ENCODE measurements at places on chromosomes 16 and 17. TPM values are rescaled to one million over a fixed set of nuclear protein-coding genes. Genes with fewer than 3 reads are reported as not detected.

- DNase-seq: no peak
Measured at GRCh38 chr17:49555495-49556222, 20.0 kb upstream of the NXPH3 start.

The KRT32 gene
- total RNA-seq: not detected

The SLC6A2 gene
- not detected for total RNA-seq

The GDPD3 gene
- 5.8 TPM for total RNA-seq

DNA sequence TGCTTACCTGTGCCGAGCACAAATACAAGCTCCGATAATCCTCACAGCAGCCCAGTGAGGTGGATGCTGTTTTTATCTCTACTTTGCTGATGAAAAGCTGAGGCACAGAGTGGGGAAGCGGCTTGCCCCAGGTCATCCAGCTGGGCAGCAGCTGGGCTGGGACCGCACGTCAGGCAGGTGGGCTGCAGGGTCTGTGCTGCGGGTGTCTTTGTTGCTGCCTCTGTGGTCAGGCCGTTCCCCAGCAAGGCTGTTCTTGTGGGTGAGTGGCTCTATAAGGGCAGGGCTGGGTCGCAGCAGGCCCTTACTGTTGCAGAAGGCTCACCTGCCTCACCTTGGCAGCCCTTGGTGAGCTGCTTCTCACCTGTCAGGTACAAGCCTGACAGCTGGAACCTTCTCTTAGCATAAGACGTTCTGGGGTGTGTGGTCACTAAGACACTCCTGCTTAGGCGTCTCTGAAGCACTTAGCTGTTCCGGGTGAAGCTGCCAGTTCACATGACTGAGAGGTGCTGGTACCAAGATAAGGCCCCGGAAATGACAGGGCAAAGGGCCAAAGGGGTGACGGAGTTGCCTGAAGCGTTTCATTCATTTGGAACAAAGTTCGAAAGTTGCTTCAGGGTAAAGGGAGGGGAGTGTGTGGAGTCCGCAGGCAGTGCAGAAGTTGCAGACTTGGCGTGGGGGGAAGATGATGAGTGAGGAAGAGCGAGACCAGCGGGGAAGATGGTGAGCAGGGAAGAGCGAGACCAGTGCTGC, 17.4 kb downstream of the IRF8 start:
- DNase-seq: peak; percentile 81

DNA sequence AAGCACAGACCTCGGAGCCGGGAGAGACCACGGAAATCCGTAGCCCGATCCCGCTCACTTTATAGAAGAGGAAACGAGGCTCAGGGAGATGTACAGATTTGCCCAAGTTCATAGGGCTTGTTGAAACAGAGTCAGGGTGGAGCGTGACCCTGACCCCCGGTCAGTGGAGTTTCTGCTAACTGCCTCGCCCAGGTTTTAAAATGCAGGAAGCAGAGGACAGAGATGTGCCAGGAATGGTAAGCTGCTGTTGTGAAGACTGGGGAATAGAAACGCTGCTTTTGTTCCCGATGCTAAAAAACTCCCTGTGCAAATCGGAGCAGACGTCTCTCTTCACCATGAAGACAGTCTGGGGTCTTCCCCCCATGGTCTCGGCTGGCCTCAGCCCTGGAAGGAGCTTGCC, 403.0 kb downstream of the SEC14L1 start:
- no peak for DNase-seq

- no peak for DNase-seq
Measured at GRCh38 chr16:4525069-4525468, 13.5 kb downstream of the CDIP1 start.

- DNase-seq: no peak
Measured at GRCh38 chr17:82091264-82092066, 6.6 kb downstream of the FASN start.

The BTBD17 gene
- 0.17 TPM for total RNA-seq

The CDRT15L2 gene
- not detected for total RNA-seq

The PITPNM3 gene
- total RNA-seq: 4.0 TPM

DNA sequence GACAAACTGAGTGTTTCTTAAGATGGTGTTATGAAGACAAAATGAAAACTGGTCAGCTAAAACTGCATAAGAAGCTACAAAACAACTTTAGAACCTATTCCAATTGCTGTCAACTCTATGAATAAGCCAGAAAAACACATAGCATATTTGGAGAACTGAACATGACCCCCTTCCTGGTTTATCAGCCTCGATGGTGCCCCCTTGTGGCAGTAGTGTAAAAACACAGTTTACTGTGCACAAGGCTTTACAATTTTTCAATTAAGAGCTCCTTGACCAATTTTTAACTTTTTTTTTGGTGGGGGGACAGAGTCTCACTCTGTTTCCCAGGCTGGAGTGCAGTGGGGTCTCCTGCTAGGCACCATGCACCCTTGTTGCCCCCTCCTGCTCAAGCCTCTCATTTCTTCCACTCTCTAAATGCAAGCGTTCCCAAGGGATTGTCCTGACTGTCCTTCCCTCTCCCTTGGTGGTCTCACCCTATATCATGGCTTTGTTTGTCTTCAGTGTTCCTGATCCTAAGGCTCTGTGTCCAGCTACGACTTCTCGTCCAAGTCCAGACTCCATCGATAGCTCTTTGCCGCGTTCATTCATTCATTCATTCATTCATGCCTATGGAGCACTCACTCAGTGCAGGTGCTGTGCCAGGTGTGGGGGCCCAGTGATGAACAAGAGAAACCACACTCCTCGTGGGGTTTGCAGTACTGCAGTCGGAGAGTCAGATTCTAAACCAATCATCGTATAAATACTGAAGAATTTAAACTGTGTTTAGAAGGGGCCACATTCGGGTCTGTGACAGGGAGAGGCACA, 7.5 kb downstream of the EIF1 start:
- DNase-seq: peak; percentile 70

The ENPP7 gene
- total RNA-seq: 0.31 TPM

DNA sequence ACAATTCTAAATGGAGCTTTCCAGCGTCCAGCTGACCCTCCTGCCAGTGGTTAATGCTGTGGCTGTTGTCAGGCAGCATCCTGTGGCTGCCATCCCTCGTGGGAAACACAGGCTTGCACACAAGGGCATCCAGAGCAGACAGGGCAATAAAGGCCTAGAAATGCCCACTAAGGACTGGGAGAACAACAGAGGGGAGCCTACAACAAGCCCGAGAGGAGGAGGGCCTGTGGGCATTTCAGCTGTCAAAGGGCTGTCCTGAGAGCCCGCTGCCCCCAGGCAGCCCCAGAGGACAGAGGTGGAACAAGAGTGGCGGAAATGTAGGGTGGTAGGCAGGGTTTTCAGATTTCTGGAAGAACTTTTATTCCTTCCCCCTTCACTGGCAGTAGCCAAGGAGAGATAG, 81.1 kb downstream of the TNRC6C start:
- DNase-seq: no peak

- DNase-seq: no peak
Measured at GRCh38 chr17:45357364-45357997, 40.7 kb upstream of the MAP3K14 start.

- no peak for DNase-seq
Measured at GRCh38 chr17:7817643-7817964, 16.4 kb upstream of the KDM6B start.

The SPN gene
- 52.5 TPM for total RNA-seq

GRCh38 chr16:69049146-69049545, 56.3 kb upstream of the HAS3 start:
- no peak for DNase-seq

DNA sequence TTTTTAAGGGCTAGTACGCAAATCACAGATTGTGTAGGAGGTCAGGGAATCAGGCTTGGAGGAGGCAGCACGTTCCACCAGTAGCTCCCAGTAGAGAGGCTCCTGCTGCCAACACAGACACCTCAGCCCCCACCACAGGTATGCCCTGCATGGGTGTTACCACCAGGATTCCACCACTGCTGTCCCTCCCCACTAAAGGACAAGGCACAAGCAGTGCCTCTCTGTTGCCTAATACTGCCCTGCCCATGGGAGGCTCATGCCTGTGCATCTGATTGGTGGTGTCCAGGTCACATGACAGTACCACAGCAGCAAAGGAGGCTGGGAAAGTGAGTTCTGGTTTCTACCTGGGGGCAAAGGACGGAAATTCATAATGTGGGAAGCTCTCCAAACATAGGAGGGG, 33.6 kb upstream of the CACNG4 start:
- DNase-seq: no peak

DNA sequence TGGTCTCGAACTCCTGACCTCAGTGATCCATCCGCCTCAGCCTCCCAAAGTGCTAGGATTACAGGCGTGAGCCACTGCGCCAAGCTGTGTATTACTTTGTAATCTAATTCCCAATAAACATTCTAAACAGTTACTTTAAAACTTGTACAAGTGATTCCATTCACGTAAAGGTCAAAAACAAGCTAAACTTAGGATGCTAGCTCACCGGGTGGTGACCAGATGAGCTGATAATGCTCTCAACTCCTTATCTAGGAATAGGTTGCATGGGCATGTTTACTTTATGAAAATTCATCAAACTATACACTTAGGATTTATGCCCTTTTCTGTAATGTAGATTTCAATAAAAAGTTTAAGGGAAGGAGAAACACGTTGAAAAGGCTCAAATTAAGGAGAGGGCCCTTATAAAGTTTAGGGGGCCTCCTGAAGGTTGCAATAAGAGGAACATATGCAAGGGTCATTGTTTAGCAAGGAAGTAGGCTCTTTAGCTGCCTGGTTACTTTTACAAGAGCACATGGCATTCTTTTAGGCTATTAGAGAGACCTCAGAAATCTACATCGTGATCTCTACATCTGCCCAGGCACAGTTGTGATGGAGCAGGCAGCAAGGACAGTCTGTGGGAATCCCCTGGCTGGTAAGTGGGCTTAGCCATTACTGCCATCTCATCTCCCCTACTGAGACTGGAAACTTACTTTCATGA, 13.3 kb downstream of the CDR2 start:
- DNase-seq: no peak

GRCh38 chr16:64361753-64362152, 760.1 kb downstream of the CDH11 start:
- no peak for DNase-seq

GRCh38 chr17:49525831-49526741, 31.0 kb downstream of the NGFR start:
- no peak for DNase-seq

The ACE gene
- total RNA-seq: 48.5 TPM

The DHRS7C gene
- not detected for total RNA-seq

- DNase-seq: no peak
Measured at GRCh38 chr16:2518823-2519710, 1.1 kb upstream of the AMDHD2 start.

DNA sequence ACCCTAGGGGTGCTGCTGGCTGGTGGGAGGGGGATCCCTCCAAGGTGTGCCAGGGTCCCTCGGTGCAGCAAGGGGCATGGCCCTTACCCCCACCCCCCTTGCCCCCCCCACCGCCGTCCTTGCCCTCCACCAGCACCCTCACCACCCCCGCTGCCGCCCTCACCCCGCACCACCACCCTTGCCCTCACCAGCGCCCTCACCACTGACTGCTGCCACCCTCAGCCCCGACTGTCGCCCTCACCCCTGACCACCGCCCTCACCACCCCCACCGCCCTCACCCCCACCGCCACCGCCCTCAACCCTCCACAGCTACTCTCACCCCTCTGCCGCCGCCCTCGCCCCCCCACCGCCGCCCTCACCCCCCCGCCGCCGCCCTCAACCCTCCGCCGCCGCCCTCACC, 23.1 kb upstream of the ACSF3 start:
- DNase-seq: no peak

DNA sequence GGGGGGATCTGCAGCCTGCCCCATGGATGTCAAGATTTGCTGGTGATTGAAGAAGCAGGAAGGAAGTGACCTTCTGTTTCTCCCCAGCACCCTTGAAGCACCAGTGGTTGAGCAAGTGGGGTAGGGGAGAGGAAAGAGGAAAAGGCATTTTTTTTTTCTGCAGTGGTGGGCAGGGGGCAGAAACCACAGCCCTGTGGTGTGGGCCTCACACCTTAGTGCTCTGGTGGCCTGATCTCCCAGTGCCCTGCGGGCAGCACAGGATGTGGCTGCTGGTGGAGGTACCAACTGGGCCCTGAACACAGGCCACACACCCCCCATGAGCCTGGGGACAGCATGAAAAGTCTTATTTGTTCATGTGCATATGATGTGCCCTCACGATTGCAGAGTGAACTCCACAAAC, 7.1 kb downstream of the ITGAD start:
- no peak for DNase-seq

DNA sequence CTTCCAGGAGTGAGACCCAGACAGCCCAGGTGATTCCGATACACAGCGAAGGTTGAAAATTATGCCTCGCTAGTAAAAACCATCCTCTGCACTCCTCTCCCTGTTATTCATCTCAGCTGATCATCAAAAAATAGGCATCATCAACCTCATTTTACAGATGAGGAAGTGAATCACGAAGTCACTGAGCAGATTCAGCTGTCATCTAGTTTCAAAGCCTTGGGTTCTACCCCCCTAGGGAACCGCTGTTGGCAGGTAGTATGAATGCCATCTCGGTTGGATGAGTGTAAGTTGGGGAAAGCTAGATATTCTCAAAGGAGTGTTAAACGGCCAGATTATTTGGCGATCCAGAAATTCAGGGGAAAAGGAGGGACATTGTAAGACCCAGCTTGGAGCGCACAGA, 2.0 kb downstream of the CRYM start:
- no peak for DNase-seq

DNA sequence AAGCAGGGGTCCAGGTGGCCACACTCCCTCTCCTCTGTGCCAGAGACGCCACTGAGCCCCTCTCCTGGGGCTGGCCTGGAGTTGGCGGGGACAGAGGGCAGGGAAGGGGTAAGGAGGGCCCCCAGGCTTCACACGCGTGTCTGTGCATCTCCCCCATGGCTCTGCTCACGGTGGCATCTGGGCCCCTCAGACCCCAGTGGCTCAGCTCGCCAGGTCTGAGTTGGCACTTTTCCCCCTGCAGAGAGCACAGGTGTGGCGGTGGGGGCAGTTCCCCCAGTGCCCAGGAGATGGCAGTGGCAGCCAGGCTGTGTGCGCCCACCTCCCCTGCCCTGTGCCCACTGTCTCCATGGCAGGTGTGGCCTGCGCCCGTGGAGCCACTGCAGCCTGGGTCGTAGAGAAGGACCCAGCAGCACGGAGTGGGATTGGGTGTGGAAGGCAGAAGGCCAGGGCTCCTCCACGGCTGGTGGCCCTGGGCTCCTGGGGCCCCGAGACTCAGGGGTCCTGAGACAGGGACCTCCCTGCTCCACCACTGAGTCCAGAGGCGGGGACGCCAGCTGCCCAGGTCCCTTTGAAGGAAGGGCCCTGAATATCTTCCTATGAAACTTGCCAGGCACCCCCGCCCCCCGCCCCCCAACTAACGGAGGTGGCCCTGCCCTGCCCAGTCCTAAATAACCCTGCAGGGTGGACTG, 4.3 kb upstream of the APRT start:
- peak; percentile 61 for DNase-seq

DNA sequence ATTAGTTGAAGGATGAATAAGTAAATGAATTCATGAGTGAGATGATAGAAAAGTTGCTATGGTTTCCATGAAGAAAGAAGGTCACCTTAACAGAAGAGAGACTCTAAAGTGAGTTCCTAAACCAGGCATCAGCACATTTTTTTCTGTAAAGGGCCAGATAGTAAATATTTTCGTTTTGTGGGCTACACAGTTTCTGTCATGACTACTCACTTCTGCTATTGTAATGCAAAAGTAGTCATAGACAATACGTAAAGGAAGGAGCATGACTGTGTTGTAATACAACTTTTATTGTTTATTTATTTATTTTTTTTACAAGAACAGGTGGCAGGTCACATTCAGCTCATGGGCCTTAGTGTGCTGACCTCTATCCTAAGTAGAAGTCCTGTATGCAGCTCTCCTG, 426.1 kb upstream of the DYNLRB2 start:
- no peak for DNase-seq

GRCh38 chr17:17377071-17377967, 74.1 kb downstream of the NT5M start:
- no peak for DNase-seq

- no peak for DNase-seq
Measured at GRCh38 chr16:75461575-75461974, 2.9 kb downstream of the TMEM170A start.

Data from lung (tissue), 17 donors.